ENCODE measurements at places on chromosomes 1 and 21.

- DNase-seq: no peak
These were observed 2.8 kb upstream of the ENAH start for GRCh38 chr1:225655509-225656258.

GRCh38 chr1:228652116-228652515, 83.2 kb upstream of the RHOU start:
- DNase-seq: no peak

DNA sequence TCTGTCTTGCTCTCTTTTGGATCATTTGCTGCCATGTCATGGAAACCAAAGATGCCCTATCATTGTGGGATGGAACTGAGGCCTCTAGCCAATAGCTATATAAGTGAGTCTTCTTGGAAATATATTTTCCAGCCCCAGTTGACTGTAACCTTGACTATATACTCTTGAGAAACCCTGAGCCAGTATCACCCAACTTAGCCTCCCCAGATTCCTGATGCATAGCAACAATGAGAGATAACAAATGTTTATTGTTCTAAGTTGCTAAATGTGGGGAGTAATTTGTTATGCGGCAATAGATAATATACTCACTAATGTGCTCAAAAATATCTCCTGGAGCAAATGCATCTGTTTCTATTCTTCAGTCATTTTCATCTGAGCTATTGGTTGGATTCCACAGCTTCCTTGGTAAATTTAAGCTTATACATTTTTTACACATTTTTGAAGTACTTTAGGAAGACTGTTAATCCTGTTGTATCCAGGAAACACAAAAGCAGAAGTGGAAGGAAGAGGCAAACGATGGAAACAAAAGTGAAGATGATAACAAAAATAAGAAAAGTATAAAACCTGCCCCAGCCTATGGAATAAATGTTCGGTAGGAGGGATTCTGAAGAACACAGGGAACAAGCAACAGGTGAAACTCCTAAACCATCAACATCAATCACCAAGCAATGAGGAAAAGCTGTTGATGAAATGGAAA, 6.3 kb upstream of the SRRM1 start:
- DNase-seq: no peak

- no peak for DNase-seq
These were observed 137.6 kb upstream of the POGK start for GRCh38 chr1:166701603-166702100.

- no peak for DNase-seq
These were observed 11.2 kb upstream of the FMOD start for GRCh38 chr1:203361945-203362719.

GRCh38 chr1:4974981-4975685, 320.7 kb downstream of the AJAP1 start:
- DNase-seq: no peak

DNA sequence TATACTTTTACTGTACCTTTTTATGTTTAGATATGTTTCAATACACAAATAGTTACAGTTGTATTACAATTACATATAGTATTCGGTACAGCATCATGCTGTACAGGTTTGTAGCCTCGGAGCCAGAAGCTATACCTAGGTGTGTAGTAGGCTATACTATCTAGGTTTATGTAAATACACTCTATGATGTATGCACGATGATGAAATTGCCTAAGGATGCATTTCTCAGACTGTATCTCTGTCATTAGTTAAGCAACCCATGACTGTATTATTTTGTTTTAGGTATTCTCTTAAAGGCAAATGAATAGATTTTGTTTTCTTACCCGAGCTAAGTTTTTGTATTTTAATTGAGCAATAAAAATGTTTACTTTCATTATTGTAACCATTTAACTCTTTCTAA, 56.4 kb downstream of the SPATA17 start:
- no peak for DNase-seq

- DNase-seq: no peak
These were observed 9.1 kb upstream of the PROK1 start for GRCh38 chr1:110441888-110442287.

GRCh38 chr1:185860311-185860710, 126.1 kb downstream of the HMCN1 start:
- no peak for DNase-seq

All from GM12891 (cell line).